Neural crest cell (in vitro differentiated cells): ENCODE measurements at places on chromosomes 5 and 9.

DNA sequence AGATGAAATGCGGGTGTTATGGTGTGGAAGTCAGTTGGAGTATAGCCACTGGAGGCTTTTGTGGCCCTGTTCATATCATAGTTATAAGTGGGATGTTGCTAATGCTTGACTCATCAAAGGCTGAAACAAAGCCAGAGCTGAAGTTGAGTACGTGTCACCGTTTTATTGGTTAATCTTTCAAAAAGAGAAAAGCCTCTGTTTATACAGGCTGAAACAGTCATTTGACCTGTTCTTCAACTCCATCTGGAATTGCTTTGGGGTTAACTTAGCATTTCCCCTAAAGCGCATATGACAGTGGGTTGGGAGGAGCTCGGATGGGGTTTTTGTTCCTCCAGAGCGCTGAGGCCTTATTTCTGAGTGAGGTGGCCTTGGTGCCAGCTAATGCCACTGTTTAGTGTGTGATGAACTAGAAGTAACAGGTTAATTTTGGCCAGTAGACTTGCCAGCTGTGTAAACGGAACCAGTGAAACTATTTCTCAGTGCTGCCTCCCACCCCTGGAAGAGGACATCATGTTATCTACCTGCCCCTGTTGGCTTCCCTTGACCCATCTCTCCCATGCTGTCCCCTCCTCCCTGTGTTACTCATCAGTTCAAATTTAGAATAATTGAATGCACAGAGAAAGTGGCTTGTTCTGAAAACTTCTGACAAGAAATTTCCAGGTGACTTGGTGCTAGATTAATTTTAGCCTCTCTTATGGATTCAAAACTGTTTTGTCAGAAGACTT lies 34.2 kb downstream of the MTAP start:
- no peak for DNase-seq

DNA sequence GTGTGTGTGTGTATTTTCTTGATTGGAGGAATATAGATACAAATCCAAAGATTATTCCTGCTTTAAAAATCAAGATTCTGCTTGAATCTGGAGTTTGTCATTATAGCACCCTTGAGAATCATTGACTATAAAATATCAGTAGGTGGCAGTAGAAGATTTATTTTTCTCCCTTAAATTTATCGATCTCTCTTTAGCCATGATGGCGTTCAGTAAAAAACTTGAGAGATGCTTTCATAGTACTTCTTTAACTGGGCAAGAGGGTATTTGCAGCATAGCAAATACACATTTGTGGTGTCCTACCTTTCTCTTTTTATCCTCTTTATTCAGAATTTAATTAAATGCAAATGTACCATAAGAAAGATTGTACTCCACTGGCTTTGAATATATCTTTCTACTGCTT lies 307.7 kb downstream of the ADGRV1 start:
- DNase-seq, result no peak

DNA sequence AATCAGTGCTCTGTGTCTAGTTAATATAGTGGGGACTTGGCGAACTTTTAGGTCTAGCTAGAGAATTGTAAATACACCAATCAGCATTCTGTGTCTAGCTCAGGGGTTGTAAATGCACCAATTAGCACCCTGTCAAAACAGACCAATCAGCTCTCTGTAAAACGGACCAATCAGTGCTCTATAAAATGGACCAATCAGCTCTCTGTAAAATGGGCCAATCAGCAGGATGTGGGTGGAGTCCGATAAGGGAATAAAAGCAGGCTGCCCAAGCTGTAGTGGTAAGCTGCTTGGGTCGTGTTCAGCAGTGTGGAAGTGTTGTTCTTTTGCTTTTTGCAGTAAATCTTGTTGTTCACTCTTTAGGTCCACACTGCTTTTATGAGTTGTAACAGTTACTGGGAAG lies 3.6 kb upstream of the OTULINL start:
- DNase-seq, result no peak

- DNase-seq, result no peak
Measured at GRCh38 chr5:141778206-141778605, 96.2 kb upstream of the ARAP3 start.

DNA sequence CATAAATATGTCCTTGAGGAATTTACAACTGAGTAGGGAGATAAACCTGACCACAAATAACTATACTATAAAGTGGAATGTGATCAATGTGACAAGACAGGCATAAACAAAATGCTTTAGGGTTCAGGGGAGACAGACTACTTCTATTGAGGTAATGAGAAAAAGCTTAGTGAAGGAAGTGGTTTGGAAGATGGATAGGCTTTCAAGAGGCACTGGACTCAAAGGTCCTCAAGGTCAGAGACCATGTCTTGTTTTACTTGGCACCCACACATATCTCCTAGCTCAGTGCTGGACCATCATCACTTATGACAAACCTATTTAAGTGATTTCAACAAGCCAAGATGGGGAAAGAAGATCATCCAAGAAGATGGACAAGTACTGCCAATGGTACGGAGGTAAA lies 257.8 kb downstream of the BNC2 start:
- no peak for DNase-seq

DNA sequence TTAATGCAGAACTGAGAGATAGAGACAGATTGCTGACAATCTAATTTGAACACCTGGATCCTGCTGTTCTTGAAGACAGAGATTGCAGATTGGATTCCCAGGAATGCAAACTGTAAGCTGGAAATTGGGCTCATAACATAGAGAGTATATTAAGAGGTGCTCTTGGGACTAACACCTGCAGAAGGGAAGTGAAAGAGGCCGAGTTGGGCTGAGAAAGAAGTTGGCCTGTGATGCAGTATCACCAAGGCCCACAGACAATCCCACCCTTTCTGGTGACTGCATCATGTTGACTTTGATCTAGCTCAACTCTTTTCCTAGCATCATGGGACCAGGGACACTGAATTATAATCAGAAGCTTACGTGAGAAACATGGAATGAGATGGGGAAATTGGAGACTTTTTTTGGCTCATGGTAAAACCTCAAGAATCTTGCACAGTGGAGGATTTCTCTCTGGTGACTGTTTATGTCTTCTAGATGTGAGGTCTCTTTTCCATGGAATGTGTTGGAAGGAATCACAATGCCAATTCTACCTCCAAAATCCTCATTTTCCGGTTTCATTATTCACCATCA lies 36.5 kb upstream of the NUDT12 start:
- DNase-seq, result no peak

- DNase-seq, result no peak
Measured at GRCh38 chr9:121298689-121299466, 30.9 kb downstream of the GSN start.

DNA sequence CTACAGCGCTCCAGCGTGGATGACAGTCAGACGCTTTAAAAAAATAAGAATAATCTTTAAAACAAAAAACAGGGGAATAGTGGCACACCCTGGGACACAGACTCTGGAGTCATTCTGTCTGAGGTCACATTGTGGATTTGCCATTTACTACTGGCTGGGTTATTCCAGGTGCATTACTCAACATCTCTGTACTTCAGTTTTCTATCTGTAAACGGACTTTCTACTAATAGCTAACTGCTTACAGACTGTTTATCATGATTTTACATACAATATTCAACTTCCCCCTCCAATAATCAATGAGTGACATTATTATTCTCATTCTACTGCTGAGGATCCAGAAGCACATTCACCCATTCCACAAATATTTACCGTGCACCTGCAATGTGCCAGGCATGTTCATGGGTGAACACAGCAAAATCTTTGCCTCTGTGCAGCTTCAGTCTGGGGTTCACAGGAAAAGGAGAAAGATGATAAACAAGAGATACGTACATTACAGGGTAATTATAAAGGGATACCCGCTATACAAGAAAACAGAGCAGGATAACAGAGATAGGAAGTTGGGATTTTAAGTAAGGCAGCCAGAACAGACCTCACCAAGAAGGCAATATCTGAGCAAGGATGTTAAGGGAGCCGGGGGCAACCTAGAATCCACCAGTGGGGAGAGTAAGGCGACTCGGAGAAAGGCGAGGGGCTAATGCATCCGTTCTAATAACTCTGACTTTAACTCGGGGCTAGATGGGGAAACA lies 984 bp upstream of the RAD23B start:
- no peak for DNase-seq

GRCh38 chr5:128927644-128928043 lies 37.6 kb upstream of the SLC27A6 start:
- DNase-seq, result no peak

GRCh38 chr5:150593593-150593992 lies 46.9 kb upstream of the SYNPO start:
- DNase-seq, result no peak

DNA sequence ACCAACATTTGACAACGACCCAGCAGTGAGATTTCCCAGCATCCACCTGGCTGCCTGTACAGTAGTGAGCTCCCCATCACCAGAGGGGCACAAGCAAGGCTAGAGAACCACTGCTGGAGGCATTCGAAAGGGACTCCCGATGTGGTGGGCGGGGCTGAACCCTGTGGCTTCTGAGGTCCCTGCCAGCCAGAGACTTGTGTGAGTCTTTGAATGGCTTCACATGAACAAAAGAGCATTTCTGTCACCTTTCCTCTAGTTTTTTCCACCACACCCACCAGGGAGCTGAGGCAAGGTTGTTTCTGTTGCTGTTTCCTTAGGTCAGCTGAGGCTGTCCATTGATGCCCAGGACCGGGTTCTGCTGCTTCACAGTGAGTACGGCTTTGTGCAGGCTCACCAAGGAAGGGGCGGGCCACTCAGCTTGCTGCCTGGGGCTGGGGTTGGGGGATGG lies 15.7 kb downstream of the RGS3 start:
- no peak for DNase-seq

- no peak for DNase-seq
Measured at GRCh38 chr5:10536931-10537579, 26.8 kb upstream of the ANKRD33B start.

- no peak for DNase-seq
Measured at GRCh38 chr5:114208588-114208987, 153.3 kb upstream of the KCNN2 start.

DNA sequence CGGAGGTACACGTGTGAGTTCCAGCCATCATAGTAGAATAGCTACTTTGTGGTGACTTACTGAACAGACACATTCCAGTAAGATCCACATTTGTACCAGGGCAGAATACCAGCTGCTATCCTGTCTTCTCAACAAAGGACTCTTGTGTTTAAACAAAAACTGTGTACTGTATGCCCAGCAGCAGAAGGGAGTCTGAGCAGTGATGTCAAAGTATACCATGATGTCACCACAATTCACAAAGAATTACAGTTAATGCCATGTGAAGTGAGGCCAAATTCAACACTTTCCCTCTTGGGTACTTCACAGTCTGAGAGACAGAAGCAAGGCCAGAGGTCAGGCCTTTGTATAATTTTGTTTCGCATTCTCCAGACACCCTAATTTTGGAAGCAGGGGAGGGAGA lies 137.0 kb downstream of the ADAMTSL1 start:
- DNase-seq, result no peak

- DNase-seq, result no peak
Measured at GRCh38 chr9:6901180-6901579, 143.4 kb downstream of the KDM4C start.

DNA sequence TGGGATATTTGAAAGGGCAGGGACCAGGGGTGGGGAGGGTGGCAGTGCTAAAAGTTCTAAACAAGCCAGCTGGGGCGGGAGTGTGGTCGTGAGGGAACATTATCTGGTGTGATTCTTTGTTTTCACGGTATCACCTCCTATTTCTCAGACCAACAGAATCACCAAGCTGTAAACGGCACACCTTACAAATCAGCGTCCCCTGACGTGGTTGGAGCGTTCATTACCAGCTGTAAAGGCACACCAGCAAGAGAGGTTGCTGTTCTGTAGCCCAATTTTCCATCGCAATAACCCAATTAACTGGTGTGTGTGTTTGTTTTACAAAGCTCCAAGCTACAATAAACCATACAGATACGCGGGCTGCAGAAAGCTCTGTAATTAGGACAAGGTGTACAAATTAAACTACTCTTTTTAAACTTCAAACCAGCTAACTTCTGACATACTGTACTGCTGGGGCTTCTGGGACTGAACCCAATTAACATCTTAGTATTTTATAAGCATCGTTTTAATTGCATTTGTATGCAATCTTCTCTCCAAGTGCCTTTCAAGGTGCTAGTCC lies 303.6 kb upstream of the CLINT1 start:
- no peak for DNase-seq

GRCh38 chr9:92941861-92942260 lies 5.5 kb upstream of the FGD3 start:
- DNase-seq, result no peak

DNA sequence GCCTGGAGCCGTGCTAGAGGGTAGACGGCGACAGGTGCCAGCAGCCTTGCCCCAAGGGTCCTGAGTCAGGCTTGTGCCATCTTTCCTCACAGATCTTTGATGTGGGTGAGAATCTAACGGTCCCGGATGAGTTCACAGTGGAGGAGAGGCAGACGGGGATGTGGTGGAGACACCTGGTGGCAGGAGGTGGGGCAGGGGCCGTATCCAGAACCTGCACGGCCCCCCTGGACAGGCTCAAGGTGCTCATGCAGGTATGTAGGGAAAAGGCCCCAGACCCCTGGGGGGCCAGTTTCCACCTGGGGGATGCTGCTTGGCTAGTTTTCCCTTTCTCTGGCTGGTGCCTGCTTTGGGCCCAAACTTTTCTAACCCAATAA lies 24.0 kb downstream of the PTGES2 start:
- no peak for DNase-seq

DNA sequence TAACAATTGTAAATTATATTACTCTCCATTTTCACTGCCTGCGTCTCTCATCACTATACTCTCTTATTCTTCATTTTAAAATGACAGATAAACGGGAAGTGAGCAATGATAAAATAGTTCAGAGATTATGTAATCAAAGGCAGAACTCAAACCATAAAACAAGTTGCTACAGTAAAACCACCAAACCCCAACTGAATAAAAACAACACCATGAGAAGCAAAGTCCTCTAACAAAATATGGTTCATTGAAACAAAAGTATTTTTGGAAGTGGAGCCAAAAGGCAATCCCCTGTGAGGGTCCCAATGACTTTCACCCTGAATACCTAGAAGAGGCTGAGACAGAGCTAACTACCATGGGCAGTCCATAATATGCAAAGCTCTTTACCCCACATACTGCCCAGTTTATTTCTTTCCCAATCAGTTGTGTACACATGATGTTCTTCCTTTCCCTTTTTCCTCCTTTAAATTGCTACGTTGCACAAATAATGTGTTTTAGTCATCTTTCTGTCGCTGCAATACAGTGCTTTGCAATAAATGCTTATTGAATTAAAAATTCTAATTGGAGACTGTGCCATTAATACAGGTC lies 64.0 kb upstream of the PTGER4 start:
- DNase-seq, result no peak

DNA sequence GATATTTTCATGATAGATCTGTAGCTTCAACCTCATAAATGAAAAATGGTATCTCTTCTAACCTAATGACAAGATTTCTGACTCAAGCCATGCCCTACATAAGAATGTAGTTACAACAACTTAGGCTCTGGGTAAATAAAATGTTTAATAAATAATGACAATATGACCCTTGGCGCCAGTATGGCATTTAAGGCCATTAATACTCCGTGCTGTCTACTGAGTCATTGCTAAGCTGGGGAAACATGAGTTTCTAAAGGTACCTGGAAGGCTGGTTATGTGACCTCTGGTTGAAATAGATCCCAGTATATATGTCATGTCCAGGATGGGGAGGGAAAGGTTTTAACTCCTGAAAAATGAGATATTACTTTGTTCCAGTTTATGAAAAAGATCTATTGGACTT lies 58.0 kb upstream of the CEMIP2 start:
- no peak for DNase-seq
